ENCODE measurements at places on chromosomes 11 and 22.

- no peak for DNase-seq
Measured at GRCh38 chr11:890794-891540, 19.6 kb downstream of the CHID1 start.

DNA sequence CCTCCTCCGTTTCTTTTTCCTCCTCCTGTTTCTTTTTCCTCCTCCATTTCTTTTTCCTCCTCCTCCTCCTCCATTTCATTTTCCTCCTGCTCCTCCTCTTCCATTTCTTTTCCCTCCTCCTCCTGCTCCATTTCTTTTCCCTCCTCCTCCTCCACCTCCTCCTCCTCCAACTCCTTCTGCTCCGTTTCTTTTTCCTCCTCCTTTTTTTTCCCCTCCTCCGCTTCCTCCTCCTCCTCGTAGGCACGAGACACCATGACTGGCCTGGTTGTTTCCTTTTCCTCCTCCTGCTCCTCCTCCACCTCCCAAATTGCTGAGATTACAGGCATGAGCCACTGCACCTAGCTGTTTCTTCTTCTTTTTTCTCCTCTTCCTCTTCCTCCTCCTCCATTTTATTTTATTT, 25.6 kb upstream of the DRICH1 start:
- DNase-seq, result no peak

DNA sequence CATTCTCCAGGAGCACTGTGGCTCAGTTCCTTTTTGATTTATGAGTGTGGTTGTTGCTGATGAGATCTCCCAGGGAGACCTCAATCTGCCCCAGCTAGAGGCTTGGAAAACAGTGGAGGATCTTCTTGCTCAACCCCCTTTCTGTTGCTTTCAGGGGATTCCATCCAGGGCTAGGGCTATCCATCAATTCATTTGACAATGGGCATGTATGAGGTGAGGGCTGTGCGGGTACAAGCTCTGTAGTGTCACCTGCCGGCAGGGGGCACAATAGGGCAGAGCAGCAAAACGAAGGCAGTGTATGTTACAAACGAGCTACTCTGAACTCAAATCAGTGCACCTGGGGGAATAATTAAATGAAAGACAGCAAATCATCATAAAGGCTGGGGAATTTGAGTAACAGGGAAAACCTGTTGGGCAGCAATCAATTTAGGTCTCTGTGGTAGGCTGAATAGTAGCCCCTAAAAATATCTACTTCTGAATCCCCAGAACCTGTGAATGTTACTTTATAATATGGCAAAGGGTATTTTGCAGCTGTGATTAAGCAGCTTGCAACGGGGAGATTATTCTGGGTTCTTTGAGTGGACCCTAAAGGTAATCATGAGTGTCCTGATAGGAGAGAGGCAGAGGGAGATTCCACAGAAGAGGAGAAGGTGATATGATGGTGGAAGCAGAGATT, 170.3 kb upstream of the ZBED5 start:
- peak; percentile 60 for DNase-seq

DNA sequence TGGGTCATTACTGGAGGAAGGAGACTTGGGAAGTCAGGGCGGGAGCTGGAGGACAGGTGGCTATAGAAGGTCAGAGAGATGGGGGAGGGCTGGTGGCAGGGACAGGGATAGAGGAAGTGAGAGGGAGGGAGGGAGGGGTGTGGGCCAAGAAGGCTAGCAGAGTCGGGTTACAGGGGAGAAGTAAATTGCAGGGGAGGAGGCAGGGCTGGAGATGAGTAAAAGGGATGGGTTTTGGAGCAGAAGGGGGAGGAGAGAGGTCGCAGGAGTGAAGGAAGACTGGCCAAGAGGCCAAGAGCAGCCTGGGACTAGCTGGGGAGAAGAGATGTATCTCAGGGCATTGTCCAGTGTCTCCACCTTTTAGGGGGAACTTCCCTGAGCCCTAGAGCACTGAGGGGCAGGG, 33.0 kb downstream of the LRRC10B start:
- no peak for DNase-seq

DNA sequence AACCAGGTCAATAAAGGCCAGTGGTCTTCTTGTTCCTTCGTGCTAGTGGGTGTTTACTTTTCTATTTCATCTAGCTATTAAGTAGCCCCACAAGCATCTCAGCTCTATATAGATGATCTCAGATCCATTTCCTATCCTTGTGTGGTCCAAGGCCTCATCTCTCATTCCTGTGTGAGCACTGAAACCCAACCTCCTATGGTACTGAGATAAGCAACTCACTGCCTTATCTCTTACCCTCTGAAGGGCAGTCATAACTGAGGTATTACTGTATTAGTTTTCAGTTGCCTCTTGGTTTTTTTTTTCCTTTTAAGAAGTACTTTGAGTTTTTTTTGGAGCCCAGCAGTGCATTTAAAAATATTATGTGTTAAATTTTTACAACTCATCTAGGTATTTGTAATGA, 28.3 kb downstream of the ACER3 start:
- DNase-seq, result no peak

GRCh38 chr11:36238881-36239280, 50.3 kb downstream of the COMMD9 start:
- DNase-seq, result no peak

GRCh38 chr11:92687724-92688123, 281.7 kb upstream of the MTNR1B start:
- DNase-seq, result no peak

- DNase-seq, result no peak
Measured at GRCh38 chr11:126400479-126400878, 45.0 kb downstream of the ST3GAL4 start.

GRCh38 chr11:2878782-2879181, 6.8 kb downstream of the CDKN1C start:
- no peak for DNase-seq

- no peak for DNase-seq
Measured at GRCh38 chr11:130217133-130218031, 57.8 kb downstream of the ST14 start.

- DNase-seq, result no peak
Measured at GRCh38 chr22:42747701-42748513, 27.2 kb upstream of the A4GALT start.

GRCh38 chr11:35348898-35349687, 70.3 kb downstream of the SLC1A2 start:
- DNase-seq, result no peak

GRCh38 chr11:84922212-84922805, 704.8 kb downstream of the DLG2 start:
- DNase-seq, result no peak

All from stimulated activated CD4-positive, alpha-beta T cell treated with anti-CD3 and anti-CD28 coated beads, Interleukin-1b, Interleukin-23, amount 100 ng/mL, for 1 hour (primary cell).